ENCODE measurements at places on chromosomes 1 and 21.

DNA sequence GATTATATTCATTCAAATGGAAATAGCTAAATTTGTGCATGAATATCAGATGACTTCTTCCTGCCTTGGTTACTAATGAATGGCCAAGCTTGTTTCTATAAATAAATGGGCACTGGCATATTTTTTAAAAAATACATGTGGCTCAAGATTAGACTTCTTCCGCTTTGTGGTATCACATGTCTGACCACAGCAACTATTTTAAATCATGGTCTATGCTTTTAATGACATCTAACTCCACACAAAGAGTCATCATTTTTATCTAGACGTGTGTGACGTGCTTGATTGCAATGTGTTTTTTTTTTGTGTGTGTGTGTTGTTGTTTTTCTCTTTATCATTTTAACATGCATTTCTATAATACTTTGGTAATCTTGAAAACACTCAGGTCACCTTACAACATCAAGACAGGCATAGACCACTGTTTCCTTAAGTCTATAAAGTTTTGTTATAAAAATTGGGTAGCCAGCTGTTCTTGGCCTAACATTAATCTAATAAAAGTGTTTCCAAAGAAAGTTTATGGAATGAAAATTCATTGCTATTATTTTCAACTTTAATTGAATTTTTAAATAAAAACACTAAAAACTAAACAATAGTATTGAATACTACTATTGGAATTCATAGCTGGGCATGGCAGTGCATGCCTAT lies 29.5 kb downstream of the RGS1 start:
- peak; percentile 77 for DNase-seq

DNA sequence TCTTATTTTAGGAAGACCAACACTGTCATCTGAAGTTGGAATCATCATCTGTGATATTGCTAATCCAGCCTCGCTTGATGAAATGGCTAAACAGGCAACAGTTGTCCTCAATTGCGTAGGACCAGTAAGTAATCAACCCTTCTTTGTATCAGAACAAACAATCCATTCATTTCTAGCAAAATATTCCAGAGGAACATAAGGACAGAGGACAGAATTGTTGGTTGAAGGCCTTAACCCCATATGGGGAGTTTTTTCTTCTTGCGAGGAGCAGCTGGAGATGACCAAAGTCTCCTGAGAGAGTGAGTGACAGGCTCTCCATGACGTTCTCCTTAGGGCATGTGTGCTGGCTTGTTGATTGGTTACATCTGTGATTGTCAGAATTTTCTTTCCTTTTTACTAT lies 2.7 kb downstream of the SCCPDH start:
- no peak for DNase-seq

- no peak for DNase-seq
Measured at GRCh38 chr21:39484711-39485276, 33.0 kb downstream of the SH3BGR start.

GRCh38 chr1:115882913-115883902 lies 42.3 kb upstream of the NHLH2 start:
- DNase-seq, result no peak

DNA sequence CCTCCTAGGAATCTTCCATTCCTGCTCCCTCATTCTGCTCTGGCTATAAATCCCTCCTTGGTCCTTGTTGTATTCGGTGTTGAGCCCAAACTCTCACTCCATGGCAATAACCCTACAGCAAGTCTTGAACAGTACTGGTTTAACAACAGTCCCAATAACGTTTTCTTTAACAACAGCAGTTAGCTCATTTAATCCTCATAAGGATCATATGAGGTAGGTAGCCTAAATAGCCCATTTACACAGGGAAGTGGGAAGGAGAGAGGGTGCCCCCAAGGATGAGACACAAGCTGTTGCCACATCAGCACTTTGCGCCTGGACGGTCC lies 444 bp upstream of the AGTRAP start:
- DNase-seq, result no peak

DNA sequence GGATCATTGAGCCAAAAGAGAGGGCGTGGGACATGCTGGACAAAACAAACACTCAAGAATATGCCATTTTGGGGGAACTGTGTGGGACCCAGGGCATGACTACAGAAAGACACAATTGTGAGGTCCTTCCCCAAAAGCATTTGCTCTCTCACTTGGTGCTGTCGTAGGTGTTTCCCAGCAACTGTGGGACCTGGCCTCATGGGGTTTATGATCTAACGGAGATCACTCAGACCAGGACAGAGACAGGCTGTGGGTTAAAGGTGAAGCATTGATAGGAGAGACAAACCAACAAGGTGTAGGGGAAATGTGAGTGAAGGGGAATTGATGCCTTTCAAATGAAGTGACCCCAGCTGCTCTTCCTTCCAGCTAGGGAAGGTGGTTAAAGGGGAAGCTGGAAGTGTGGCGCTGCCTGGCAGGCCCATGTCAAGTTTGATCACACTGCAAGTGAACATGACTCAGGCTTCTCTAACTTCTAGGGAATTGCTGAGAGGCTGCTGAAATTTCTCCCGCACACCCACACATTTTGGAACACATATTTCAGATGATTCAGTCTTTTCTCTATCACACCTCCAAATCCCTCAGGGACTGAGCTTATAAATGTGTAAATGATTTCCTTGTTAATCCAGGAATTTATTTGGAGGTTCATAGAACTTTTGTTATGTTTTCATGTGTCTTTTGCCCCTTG lies 30.2 kb downstream of the TRAF5 start:
- no peak for DNase-seq

DNA sequence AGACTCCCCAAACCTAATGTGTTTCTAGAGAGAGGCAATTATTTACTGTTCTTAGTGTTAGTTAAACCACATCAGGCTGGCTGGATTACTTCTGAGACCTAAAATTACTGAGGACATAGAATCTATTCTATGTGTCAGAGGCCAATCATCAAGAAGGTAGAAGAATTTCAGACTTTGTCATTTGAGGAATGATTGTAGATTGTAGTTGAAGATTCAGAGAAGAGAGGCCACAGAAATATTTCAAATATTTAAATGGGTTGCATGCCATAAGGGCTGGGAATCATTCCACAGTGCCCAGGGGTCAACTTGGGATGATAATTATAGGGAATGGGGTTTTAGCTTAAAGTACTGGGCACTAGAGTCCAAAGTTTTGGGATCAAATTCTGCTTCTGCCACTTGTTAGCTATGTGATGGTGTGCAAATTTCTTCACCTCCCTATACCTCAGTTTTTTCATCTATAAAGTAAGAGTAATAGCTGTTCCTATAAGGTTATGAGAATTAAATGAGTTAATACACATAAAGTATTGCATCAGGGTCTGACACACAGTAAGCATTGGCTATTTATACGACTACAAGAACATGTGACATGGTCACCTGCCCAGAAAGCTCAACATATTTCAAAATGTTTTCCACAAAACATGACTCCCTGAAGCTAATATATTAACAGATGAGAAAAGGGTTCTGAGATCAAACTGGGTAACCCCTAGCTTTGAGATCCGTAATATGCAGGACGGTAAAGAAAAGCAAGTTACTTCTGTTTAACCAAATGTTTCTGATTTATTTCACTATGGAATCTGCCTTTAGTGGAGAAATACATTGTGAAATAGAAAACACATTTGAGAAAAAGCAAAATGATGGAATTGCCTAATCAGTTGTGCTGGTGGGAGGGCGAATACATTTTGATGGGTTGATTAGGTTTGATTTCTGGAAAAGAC lies 69.7 kb upstream of the SPAG17 start:
- DNase-seq, result no peak

DNA sequence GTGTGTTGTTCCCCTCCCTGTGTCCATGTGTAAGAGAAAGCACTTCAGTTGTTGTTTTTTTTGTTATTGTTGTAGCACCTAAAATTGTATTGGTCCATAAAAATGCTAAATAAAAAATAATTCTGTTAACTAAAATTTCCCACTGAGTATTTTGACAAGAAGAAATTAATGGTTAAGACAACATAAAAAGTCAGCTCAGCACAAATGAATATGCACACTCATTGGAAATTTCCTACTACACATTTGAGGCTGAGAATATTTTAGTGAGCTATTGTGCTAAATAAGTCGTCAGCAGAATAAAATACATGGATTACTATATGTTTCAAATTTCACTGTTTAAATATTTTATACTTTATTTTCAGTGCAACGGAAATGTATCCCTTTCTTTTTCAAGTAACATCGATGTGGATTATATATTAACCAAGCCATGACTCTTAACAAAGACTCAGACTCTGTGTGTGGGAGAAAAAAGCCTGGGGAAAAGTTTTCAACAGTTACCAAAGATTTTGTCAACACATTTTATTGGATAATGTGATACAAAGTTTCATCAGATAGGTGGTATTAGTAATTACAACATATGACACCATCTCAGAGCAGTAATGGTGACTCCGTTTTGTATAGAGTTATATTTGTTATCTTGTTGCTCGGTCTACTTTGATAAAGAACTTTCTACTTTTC lies 63.4 kb downstream of the LYPLAL1 start:
- DNase-seq, result no peak

- peak; percentile 38 for DNase-seq
Measured at GRCh38 chr1:231206856-231207255, 34.2 kb upstream of the GNPAT start.

- DNase-seq, result no peak
Measured at GRCh38 chr1:159190441-159190840, 14.2 kb upstream of the ACKR1 start.

DNA sequence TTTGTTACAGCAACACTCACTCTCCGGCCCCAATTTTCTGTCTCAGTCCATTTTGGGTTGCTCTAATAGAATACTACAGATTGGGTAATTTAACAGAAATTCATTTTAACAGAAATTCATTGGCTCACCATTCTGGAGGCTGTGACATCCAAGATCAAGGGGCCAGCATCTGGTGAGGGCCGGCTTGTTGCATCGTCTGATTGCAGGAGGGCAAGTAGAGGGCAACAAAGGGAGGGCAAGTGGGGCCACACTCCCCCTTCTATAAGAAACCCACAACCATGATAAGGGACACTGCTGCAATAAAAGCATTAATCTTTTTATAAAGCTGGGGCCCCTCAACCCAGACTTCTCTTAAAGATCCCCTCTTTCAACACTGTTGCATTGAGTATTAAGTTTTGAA lies 260.1 kb upstream of the TMPRSS15 start:
- DNase-seq, result no peak

GRCh38 chr1:98693385-98693784 lies 31.9 kb downstream of the SNX7 start:
- DNase-seq, result no peak

DNA sequence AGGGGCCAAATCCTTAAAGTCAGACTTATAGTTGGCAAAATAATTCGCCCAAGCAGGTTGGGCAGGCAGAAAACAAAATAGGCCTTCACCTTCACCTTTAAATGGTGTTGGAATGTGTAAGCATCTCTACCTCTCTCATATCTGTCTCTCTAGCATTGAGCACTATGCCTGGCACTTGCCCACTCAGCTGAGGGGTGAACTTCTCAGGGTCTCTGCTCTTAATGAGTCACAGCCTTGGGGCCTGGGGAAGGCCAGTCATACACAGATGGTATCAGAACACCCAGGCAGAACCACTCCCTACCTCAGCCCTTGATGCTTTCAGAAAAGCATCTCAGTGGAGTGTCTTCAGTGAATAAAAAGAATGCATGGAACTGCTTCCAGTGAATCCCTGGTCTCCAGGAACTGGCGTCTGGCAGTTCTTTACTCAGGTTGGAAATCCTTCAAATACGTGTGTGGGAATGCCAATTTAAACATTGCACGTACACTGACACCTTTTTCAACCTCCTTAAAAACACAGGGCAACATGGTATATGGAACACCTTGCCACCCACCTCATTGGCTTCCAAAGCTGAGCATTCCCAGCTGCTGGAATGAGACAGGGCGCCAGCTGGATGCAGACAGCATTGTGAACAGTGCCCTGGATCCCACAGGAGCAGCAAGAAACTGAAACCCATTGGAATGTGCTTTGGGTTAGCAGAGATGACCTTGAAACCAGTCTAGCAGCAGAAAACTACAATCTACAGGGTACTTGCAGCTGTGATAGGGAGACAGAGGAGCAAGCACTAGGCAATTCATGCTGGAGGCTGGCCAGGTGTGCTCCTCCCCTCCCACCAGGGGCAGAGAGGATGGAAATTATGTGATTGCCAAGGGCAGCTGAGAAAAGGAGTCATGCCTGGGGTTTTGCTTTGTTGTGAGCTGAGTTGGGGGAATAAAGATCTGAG lies 30.0 kb downstream of the ZNF697 start:
- DNase-seq, result no peak

GRCh38 chr1:206979379-206980043 lies 9.3 kb upstream of the FCAMR start:
- peak; percentile 26 for DNase-seq

- DNase-seq, result no peak
Measured at GRCh38 chr1:31201931-31202360, 37.7 kb downstream of the NKAIN1 start.

DNA sequence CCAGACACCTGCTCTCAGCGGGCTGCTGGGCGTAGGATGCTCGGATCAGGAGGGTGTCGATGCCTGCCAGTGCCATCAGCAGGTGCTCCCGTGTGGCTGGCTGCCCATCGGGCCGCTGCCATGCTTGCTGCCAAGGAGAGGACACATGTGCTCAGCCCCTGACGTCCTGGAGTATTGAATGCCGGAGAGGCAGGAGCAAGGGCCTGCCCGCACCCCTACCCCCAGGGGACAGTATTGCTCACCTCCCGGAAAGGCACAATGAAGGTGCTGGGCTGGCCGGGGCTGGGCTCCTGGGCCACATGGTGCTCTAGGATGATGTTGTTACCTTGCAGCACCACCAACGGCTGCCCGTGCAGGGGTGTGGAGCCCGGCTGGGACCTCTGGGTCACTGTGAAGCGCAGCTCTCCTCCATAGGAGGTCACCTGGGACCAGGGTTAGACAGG lies 61.5 kb downstream of the HSPG2 start:
- no peak for DNase-seq

DNA sequence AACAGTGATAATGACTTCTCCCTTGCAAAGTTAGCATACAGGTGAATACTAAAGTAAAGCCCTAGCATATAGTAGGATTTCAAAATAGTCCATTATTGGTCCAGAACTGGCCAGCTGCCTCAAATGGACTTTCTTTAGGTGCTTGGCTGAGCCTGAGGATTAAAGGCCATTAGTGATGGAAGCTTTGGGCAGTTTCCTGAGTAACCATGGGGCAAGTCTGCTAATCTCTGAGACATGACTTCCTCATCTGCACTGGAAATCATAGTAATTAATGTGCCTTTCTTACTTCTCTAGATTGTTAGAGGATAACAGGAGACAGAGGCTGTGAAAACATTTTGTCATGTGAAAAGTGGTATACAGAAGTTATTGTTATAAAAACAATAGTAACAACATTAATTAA lies 156.5 kb upstream of the UBE2U start:
- peak; percentile 7 for DNase-seq
